ENCODE measurements at places on chromosomes 2 and 18.

GRCh38 chr2:75428060-75428459 is 132.7 kb downstream of the EVA1A start:
- DNase-seq, result no peak

DNA sequence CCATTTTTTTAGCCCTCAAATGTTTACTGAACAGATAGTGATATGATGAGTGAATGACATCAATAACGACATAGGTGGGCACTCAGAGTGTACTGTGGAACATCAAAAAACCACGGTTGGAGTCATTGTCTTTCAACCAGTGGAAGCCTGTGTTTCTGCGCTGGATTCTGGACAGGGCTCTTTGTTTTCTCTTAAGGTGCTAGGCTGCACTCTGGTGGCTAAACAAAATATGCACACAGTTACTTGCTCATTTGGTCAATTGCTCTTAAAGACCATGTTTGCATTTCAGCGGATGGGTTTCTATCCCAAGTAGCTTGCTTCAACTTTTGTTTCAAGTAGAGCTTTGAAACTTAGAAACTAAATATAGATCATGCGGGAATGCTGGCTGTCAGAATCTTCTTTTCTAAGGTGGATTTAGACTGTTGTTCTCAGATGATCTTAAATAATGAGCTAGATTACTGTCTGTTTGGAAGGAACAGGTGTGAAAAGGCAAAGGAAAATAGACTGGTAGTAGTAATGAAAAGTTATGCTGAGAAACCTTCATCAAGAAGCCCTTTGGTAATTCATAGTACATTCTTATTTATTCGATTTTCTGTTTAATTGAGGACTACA is 48.5 kb upstream of the LYPD6B start:
- no peak for DNase-seq

GRCh38 chr18:51767293-51767692 is 569.8 kb upstream of the MEX3C start:
- DNase-seq, result no peak

DNA sequence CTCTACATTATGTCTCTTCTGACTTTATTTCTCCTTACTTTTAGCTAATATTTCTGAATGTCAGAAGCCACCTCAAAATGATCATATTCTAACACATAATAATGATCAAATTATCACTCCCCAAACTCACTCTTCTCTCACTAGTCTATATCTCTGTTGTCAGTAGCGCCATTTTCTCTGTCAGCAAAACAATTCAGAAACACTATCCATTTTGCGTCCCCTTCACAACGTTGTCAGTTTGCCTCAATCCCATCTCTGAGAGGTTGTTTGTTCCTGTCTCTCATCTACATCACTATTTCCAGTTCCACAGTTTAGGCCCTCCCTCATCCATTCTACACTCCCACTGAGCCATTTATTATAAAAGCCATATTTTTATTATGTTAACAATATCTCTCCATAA is 1376.3 kb upstream of the ACVR2A start:
- no peak for DNase-seq

GRCh38 chr2:111904726-111905474 is 6.5 kb downstream of the MERTK start:
- DNase-seq, result no peak

DNA sequence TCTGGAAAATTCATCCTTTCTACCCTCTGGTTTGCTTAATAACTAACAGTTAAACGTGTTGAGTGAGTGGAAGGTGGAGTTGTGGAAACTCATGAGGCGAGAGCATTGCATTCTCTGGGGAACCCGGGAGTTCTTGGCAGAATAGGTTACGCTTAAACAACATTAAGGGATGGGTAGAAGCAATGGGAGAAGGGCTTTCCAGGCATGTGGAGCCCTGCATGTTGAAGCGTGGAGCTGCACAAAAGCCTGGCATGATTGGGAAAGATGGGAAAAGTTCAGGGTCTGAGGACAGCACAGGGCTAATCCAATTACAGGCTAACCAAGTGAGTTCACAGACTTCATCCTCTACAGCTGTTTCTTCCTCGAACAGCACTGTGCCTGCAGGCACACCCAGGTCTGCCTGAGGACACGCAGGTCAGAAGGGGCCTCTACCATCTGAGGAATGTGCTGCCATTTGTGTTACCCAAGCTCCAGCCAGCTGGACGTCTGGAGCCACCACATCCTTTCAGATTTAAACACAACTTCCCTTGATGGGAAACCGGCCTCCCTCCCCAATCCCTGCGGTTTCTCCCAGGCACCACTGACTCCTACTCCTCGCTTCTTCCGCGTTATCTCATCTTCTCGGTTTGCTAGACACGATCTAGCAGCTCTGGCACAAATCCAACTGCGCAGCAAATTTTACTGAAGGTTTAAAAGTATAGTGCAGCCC is 164.2 kb downstream of the ANTXR1 start:
- DNase-seq, result no peak

- DNase-seq, result no peak
Observed at GRCh38 chr2:10760794-10761504, 39.5 kb downstream of the ATP6V1C2 start.
